ENCODE measurements at places on chromosomes 7 and 10. TPM values are rescaled to one million over a fixed set of nuclear protein-coding genes. Genes with fewer than 3 reads are reported as not detected.

DNA sequence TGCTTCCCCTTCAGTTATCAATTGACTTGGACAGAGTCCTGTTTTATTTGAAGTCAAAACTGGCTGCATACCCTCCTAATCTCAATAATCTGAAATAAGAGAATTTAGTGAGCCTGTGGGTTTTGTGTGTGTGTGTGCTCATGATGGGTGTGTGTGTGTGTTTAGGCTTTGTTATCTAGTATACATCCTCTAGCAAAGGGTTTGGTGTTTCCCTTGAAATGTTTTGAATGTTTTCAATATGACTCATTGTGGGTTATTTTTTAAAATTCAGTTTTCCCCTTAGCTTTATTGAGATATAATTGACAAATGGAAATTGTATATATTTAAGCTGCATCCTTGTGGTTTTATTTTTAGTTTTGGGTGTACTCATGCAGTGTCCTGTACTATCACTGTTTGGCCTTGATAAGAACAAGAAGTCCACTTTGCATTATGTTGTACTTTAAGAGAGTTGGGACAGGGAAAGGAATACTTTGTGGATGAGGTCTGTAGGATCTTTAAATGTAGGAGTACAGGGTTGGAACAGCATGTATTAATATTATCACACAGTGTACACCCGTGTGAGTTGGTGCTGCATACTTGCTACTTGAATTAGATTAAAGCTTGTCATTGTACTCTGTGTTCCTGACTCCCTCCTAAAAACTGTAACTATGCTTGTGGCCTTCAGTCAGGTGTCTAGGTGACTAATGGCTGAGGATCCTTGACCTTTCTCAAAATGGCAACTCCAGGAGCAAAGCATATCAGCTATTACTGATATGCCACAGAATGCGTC is 58.3 kb downstream of the VCL start:
- peak overlapping the region; percentile 76 for H3K27ac ChIP-seq
- H3K36me3 ChIP-seq: peaks cover 3% of the 10 kb centered on the region
- no peaks in the 10 kb centered on the region for H3K27me3 ChIP-seq
- DNase-seq: no peak
- no peak overlapping the region for H3K4me3 ChIP-seq
- peaks cover 53% of the 10 kb centered on the region for H3K4me1 ChIP-seq

DNA sequence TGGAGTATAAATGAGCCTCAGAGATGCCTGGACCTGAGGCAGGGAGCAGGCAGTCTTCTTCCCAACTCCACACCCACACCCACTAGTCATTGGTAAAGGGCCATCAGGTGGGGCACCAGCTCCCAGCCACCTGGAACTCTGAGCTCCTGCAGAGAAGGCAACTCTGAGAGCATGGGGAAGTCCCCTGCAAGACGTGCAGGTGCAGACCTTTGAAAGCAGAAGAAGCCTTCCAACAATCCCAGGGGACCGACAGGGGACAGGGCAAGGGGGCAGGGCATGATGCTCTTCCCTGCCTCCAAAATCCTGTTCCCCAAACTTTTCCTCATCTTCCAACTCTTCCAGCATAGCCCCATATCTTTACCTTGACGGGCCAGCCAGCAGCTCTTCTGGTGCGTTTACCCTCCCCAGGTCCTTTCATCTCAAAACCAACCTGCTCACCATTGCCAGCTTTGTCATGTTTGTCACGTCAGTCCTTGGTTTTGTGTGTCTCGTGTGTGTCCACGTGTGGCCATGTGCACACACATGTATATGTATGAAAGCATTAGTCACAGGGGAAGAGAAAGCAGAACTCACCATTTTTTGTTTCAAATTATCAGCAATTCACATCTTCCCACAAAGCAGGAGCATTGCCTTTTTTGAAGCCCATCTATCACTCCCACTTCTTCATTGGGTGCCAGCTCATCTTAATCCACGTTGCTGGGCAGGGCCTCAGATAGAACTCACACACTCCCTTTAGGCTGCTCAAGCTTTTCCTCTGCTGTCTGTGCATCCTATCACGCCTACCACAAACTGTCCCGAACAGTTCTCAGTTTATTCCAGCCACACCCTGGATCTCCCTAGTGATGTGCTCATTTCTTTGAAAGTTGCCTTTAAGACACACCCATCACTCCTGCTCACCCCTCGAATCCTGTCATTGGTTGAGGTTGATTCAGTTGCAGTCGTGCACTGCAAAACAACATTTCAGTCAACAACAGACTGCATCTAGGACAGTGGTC is 41.0 kb upstream of the AMPH start:
- H3K27me3 ChIP-seq: peaks cover 25% of the 10 kb centered on the region
- no peaks in the 10 kb centered on the region for H3K4me1 ChIP-seq
- DNase-seq: no peak
- no peaks in the 10 kb centered on the region for H3K36me3 ChIP-seq
- no peak overlapping the region for H3K4me3 ChIP-seq

GRCh38 chr10:129759214-129760002 is 204.7 kb downstream of the EBF3 start:
- H3K4me1 ChIP-seq: no peaks in the 10 kb centered on the region
- no peaks in the 10 kb centered on the region for H3K27me3 ChIP-seq
- peak; percentile 77 for DNase-seq
- H3K27ac ChIP-seq: no peak overlapping the region
- no peak overlapping the region for H3K4me3 ChIP-seq

- H3K27ac ChIP-seq: no peak overlapping the region
- peaks cover 7% of the 10 kb centered on the region for H3K27me3 ChIP-seq
- H3K4me1 ChIP-seq: peaks cover 8% of the 10 kb centered on the region
- no peak overlapping the region for H3K4me3 ChIP-seq
- no peaks in the 10 kb centered on the region for H3K36me3 ChIP-seq
Measured at GRCh38 chr10:61399406-61399805, 53.8 kb downstream of the TMEM26 start.

- no peak overlapping the region for H3K4me3 ChIP-seq
- H3K27ac ChIP-seq: peak overlapping the region; percentile 95
- H3K36me3 ChIP-seq: no peaks in the 10 kb centered on the region
Measured at GRCh38 chr7:73850781-73851207, 8.5 kb upstream of the METTL27 start.

DNA sequence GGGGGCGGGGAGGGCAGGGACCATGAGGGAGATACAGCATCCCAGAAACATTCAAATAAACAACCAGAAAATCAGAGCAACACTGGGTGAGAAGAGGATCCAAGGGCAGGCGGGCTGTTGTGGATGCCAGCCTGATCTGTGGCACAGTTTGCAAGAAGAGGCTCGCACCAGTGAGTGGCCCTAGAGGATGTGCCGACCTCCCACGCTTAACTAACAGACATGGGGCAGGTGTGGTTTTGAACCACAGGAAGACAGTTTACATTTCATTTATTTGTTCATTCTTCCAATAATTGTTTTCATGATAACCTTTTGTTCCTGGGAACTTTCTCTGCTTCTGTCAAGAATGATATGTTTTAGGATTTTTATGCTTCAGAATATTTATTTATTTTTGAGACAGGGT is 115.6 kb downstream of the ZNF248 start:
- H3K36me3 ChIP-seq: no peaks in the 10 kb centered on the region
- no peaks in the 10 kb centered on the region for H3K4me1 ChIP-seq
- H3K27me3 ChIP-seq: no peaks in the 10 kb centered on the region
- H3K4me3 ChIP-seq: no peak overlapping the region
- DNase-seq: no peak

GRCh38 chr7:24438232-24438631 is 135.0 kb upstream of the PALS2 start:
- H3K4me3 ChIP-seq: no peak overlapping the region
- no peaks in the 10 kb centered on the region for H3K36me3 ChIP-seq
- H3K27me3 ChIP-seq: peaks cover 5% of the 10 kb centered on the region
- DNase-seq: no peak
- H3K4me1 ChIP-seq: no peaks in the 10 kb centered on the region

- no peak for DNase-seq
- no peak overlapping the region for H3K27ac ChIP-seq
Measured at GRCh38 chr7:81869670-81870069, 99.8 kb upstream of the HGF start.

DNA sequence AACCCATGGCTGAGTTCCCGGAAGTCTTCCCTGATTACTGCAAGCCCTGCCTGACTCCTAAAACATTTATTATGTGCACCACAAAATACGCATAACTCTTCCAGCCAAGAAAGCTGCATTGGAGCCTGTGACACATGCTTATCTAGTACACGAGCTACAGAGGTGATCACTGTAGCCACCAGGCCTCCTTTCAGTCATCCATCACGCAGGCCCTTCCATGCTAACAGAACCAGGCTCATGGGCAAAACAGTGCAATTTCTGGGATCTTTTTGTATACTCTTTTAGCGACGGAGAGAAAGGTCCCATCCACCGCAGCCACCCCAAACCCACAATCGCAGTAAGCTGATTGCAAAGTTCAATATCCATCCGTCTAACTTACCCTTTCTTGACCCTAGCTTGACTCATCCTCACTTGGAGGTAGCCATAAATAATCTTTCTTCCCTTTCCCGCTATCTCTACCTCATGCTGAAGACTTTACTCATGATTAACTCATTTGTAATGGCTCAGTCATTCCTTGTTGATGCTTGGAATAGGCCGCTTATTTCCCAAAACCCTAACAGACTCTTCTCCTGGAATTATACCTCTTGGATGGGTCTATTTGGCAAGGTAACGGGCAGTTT is 1203.5 kb downstream of the TYW1 start:
- no peak overlapping the region for H3K27ac ChIP-seq
- no peaks in the 10 kb centered on the region for H3K27me3 ChIP-seq
- no peaks in the 10 kb centered on the region for H3K4me1 ChIP-seq
- no peak for DNase-seq
- no peak overlapping the region for H3K4me3 ChIP-seq

DNA sequence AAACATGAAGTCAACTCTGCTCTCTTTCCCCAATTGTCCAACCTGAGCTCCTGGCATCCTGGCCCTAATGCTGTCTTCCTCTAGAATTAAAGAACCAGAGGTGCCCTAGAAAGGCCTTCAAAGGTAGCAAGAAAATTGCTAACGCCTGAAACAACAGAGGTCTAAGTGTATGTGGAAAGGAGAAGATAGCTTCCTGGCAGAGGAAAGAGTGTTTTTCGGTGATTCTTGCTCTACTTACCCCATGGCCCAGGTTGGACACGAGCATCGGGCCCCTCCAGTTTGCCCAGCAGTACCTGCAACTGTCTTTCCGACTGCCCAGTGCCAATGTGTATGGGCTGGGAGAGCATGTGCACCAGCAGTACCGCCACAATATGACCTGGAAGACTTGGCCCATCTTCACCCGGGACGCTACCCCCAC is 22.2 kb downstream of the MGAM2 start:
- peaks cover 9% of the 10 kb centered on the region for H3K27me3 ChIP-seq
- H3K36me3 ChIP-seq: no peaks in the 10 kb centered on the region
- H3K4me3 ChIP-seq: no peak overlapping the region

DNA sequence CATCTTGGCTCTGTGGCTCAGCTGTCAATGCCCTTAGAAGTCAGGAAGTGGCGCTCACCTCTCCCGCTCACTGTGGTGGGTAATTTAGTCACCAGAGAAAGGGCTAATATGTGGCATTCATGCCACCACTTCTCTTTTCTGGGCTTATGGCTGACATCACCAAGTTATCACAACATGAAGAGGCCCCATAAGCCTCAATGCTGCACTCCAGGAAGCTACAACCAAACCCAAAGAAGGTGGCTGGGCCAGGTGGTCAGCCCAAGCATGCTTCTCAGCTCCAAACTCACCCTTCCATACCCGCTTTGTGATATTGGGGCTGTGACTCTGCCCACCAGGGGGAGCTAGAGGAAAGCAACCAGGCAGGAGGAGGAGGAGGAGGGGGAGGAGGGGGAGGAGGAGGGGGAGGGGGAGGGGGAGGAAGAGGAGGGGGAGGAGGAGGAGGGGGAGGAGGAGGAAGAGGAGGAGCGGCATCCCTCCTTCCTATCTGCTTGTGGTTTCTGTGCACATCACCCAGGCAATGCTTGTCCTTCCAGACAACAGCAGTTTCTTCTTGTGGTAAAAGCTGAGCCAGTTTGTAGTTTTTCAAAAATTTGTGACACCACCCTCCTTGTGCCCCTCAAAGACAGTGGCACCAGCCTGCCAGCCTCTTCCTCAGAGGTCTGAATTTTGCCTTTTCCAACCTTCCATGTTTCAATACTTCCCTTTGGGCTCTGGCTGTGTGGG is 42.1 kb downstream of the CYP26A1 start:
- no peaks in the 10 kb centered on the region for H3K36me3 ChIP-seq
- peaks cover 24% of the 10 kb centered on the region for H3K27me3 ChIP-seq
- no peaks in the 10 kb centered on the region for H3K4me1 ChIP-seq
- H3K4me3 ChIP-seq: no peak overlapping the region

- no peaks in the 10 kb centered on the region for H3K36me3 ChIP-seq
- DNase-seq: no peak
- peaks cover 2% of the 10 kb centered on the region for H3K27me3 ChIP-seq
- no peak overlapping the region for H3K4me3 ChIP-seq
- H3K4me1 ChIP-seq: no peaks in the 10 kb centered on the region
- H3K27ac ChIP-seq: no peak overlapping the region
Measured at GRCh38 chr10:128016423-128017060, 109.6 kb downstream of the PTPRE start.

GRCh38 chr7:3214090-3214413 is 87.0 kb upstream of the SDK1 start:
- peaks cover 14% of the 10 kb centered on the region for H3K27me3 ChIP-seq
- H3K4me3 ChIP-seq: no peak overlapping the region
- no peak overlapping the region for H3K27ac ChIP-seq
- H3K4me1 ChIP-seq: peaks cover 4% of the 10 kb centered on the region
- no peaks in the 10 kb centered on the region for H3K36me3 ChIP-seq

DNA sequence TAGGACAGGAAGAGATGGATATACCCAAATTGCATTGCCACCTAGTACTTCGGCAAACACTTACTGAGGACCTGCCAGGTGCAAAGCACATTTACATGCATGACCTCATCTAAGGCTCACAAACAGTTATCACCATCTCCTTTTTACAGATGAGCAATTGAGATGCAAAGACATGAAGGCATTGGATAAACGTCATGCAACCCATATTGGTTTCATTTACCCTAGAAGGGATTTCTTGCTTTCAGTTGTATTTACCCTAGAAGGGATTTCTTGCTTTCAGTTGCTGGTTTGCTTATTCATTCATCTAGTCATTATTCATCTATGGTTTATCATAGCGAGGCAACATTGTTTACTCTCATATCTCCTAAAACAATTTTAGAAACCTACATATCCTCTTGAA is 52.2 kb downstream of the STEAP1B start:
- H3K36me3 ChIP-seq: no peaks in the 10 kb centered on the region
- H3K4me1 ChIP-seq: peaks cover 13% of the 10 kb centered on the region
- H3K27me3 ChIP-seq: no peaks in the 10 kb centered on the region

Gene SRRM3
- total RNA-seq: 0.71 TPM

Gene ARHGEF35
- total RNA-seq: 1.1 TPM

Gene FGFBP3
- 3.7 TPM for total RNA-seq

Gene VSTM4
- total RNA-seq: 0.70 TPM

Gene C10orf95
- total RNA-seq: not detected

Gene SLC29A3
- 4.4 TPM for total RNA-seq

Gene EPHA1
- total RNA-seq: not detected

Gene A1CF
- total RNA-seq: not detected
